ENCODE measurements at places on chromosomes 12 and 14.

GRCh38 chr12:130120012-130120805 lies 42.1 kb upstream of the FZD10 start:
- no peak for DNase-seq

- DNase-seq, result no peak
Observed at GRCh38 chr12:106790020-106790419, 15.5 kb downstream of the RIC8B start.

- no peak for DNase-seq
Observed at GRCh38 chr12:128789356-128789929, 34.3 kb downstream of the SLC15A4 start.

DNA sequence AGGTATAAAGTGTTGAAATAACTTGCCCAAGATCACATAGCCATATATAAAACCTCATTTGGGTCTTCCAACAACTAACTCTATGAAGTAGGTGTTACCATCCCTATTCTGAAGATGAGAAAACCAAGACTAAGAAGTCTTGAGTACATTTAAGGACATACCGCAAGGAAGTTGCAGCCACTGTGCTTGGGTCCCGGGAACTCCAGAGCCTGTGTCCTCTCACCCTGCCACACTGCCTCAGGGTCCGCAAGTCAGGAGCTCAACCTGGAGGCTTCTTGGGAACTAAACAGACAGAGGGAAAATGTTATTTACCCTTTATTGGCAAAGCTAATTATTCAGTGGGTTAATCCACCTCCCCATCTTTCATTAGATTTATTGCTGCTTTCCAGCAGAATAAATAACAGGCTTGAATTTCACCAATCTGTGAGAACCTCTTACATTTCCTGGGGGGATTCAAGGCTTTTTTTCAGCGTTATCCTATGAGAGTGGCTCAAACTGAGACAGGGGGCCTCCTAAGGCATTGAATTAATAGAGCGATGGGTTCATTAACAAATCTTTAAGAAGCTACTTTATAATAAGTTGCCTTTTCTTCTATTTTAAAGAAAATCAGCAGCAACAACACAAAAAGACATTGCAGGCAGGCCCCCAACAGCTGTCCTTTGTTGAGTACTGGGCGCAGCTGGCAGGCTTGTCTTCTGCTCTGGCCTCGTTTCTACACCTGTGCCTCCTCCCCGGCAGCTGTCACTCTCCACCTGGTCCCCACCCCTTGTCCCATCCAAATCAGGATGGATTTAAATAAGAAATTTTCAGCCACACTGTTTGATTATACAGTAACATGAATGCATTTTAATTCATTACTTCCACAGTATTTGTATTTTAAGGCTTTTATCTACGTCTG lies 25.3 kb downstream of the PHLDA1 start:
- no peak for DNase-seq

- no peak for DNase-seq
Observed at GRCh38 chr14:25552826-25553225, 502.9 kb upstream of the STXBP6 start.

DNA sequence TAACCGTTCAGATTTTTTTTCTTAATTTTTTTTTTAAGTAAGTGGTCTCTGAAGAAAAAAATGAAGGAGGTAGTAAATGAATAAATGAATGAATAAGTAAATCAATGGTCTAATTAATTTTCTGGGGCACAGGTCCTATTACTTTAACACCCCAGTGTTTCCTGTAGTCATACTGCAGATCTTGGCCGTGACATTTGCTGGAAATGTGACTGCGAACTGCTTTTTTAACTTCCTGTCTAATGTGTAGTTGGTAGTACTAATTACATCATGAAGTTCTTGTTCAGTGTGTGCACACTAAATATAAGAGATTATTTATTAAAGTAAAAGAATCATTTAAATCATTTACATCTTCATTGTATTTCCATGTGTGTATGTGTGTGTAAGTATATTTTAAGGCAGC lies 45.4 kb downstream of the AEBP2 start:
- no peak for DNase-seq
